ENCODE measurements at places on chromosomes 3 and 15. TPM values are rescaled to one million over a fixed set of nuclear protein-coding genes. Genes with fewer than 3 reads are reported as not detected.

ATP13A5 gene
- total RNA-seq, result not detected

ESYT3 gene
- total RNA-seq, result 0.17 TPM

SV2B gene
- total RNA-seq, result not detected

HESX1 gene
- 1.0 TPM for total RNA-seq

CKMT1A gene
- total RNA-seq, result not detected

CCDC71 gene
- total RNA-seq, result 37.7 TPM

CFAP100 gene
- total RNA-seq, result not detected

OXNAD1 gene
- 11.1 TPM for total RNA-seq

SCAMP5 gene
- 0.45 TPM for total RNA-seq

MEGF11 gene
- total RNA-seq, result not detected

CCDC9B gene
- total RNA-seq, result 4.2 TPM

GOLGA8R gene
- total RNA-seq, result 0.30 TPM

Measured in bronchus fibroblast of lung (primary cell).